ENCODE measurements at places on chromosomes 6 and 20.

- DNase-seq = no peak
Measured at GRCh38 chr20:46303176-46303956, 4.9 kb downstream of the CDH22 start.

DNA sequence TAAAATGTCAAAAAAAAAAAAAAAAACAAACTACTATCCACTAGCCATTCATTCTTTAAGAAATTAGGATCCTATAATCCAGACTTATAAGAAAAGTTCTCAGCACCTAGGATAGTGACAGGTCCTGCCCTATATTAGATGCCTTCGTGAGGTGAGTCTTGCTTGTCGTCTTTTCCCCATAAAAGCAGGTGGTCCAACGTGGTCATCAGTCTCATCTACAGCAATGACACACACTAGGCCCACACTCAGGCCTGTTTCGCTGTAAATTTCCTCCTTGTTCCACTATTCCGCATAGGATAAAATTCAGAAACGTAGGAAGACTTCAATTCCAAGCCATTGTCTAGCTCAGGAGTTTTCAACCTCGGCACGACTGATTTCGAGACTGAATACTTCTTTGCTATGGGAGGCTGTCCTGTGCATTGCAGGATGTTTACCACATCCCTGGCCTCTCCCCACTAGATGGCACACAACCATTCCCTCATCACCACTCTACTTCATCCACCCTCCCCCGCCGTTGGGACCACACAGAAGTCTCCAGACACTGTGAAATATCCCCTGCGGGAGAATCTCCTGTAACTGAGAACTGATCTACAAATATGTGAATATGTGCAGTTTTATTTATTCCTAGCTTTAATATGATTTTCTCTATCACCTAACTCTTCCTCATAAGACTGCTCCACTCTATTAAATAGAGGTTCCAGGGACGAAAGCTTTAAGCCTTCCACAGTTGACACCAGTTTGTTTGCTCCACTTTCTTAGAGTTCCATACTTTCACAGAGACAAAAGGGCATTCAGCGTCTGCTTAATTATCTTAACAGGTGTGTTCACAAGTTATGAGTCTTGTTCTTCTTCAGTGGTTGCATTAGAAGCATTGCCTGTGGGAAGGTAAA, 346.3 kb downstream of the BMP2 start:
- no peak for DNase-seq

DNA sequence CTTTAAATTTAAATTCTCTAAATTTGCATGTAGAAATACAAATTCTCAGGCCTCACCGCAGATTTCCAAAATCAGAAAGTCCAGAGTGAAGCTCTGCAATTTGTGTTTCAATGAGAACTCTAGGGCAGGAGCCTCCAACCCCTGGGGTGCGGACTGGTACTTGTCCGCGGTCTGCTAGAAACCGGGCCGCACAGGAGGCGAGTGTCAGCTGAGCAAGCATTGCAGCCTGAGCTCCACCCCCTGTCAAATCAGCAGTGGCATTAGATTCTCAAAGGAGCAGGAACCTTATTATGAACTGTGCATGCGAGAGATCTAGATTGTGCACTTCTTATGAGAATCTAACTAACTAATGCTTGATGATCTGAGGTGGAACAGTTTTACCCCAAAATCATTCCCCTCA, 203.0 kb upstream of the PCSK2 start:
- no peak for DNase-seq

DNA sequence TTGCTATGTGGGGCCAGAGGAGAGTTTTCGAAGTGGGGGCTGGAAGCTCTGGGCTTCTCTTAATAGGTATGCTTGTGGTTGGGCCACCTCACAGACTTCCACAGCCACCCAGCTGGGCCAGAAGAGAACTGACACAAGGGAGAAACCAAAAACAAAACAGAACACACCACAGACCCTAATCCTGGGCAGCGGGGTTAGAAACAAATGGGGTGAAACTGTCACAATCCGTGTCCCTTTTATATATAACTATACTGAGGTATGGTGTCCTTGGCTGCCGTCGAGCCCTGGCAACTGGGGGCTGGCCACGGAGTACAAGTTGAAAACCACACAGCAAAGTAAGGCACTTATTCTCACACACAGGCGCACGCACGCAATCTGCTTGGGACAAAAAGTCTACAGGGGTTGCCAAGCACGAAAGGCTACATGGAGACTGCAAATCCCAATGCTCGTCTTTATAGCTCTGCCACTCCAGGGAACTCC, 78.3 kb downstream of the TRAM2 start:
- no peak for DNase-seq

GRCh38 chr6:101443315-101443714, 49.8 kb downstream of the GRIK2 start:
- no peak for DNase-seq

DNA sequence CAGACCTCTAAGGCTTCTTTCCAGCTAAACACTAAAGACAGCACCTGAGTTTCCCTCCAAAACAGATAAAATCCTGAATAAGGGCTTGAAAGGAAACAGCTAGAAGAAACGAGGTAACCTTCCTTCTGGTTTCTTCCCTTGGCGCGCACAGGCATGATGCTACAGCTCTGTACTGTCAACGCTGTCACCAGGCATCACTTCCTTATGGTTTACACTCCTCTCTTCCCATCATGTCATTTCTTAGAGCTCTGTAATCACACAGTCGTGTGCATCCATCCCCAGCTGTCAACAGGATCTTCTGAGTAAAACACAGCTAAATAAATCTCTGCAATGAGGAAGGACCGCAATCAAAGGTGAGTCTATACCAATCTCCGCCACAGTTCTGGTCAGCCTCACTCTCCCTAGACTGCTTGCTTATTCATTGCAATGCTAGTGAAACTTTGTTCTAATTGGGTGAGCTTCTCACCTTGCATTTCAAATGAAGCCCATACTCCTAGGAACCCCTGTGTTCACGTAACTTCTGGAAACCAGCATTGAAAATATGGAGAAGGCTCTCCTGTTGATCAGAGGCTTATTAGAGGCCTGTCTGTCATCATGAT, 162.6 kb upstream of the DTNBP1 start:
- DNase-seq = no peak

DNA sequence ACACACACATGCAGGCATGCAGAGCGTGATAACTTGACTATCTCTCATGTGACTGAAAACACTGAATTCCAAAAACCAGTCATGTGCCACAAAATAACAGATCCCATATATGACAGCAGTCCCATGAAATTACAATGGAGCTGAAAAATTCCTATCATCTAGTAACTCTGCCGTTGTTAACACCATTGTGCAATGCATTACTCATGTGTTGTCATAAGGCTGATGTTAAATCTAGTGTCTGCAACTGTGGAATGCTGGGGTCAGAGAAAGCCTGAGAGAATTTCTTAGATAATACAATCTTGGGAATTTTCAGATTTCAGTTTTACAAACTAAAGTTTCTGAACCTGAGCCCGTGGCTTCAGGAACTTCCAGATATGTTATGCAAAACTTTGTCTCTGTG, 70.2 kb downstream of the LYRM4 start:
- no peak for DNase-seq
